ENCODE measurements at places on chromosomes 5 and 9.

DNA sequence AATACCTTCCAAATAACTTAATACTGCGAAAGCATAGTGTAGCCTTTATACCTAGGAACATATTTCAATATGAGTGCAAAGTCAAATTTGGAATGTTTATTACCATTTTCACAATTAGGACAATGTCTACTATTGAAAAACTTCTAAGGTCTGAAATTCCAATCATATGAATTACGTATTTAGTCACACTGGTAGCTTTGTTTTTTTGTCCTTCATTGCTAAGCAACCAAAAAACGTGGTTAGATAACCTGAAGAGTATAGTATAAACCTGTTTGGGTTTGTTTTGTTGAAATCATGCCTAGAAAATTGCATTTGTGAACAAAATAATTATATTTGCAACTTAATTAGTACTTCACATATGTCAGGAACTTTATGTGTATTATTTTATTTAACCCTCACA is 134.2 kb downstream of the FBXO4 start:
- peak; percentile 36 for DNase-seq

- peak; percentile 61 for DNase-seq
Measured at GRCh38 chr9:10251490-10251889, 361.3 kb downstream of the PTPRD start.

- no peak for DNase-seq
Measured at GRCh38 chr5:127886081-127886480, 182.9 kb downstream of the CCDC192 start.

GRCh38 chr9:19473605-19474004 is 64.8 kb downstream of the ACER2 start:
- no peak for DNase-seq

- no peak for DNase-seq
Measured at GRCh38 chr9:77507212-77507961, 140.7 kb downstream of the GNA14 start.

DNA sequence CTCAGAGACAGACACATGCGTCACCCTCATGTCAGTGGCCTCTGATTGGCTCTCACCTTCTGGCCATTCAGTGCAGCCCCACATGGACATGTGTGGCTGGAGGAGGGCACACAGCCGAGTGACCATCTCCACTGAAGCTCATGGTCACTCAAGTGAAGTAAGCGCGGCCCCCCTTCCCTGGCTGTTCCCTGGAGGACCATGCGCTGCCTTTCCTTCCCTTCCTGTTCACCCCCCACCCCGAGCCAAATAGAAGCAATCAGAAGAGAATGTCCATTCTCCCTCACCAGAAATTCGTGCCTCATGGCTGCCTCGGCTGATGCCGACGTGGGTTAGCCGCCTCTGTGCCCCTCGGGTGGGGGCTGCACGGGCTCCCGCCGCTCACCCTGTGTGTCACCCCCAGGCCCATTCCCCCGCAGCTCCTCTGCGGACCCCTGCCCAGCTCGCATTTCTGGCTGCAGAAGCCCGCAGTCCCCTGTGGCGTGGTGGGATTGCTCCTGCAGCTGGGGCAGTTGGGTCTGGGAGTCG is 12.5 kb upstream of the COL5A1 start:
- no peak for DNase-seq

DNA sequence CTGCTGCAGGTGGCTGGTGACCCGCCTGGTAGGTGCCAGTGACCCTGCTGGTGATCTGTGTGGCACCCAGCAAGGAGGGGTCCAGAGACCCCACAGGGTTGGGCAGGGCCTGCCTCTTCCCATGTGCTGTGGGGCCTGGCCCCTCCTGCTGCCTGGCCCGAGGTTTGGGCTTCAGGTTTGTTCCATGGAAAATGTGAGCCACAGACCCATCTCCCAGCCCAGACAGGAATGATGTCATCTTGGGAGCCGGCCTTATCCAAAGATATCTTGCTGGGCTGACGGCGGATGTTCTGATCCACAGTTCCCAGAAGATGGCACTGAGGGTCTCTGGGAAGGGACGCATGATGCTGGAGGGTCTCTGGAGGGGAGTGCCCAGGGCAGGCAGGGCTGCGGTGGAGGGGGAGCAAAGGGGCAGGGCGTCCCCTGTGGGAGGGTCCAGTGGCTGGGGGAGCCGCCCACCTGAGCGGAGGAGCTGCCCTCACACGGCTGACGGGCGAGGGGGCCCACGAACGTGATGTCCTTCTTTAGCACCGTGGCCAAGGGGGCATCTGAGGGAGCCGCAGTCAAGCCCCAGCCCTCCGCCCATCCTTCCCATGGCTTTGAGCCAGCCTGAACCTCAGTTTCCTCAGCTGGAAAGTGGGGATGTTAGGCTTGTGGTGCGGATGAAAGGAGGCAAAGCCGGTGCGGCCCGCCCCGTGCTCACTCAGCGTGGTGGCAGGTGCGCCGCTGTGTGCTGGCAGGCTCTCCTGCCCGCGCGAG is 68.1 kb downstream of the COL5A1 start:
- no peak for DNase-seq

DNA sequence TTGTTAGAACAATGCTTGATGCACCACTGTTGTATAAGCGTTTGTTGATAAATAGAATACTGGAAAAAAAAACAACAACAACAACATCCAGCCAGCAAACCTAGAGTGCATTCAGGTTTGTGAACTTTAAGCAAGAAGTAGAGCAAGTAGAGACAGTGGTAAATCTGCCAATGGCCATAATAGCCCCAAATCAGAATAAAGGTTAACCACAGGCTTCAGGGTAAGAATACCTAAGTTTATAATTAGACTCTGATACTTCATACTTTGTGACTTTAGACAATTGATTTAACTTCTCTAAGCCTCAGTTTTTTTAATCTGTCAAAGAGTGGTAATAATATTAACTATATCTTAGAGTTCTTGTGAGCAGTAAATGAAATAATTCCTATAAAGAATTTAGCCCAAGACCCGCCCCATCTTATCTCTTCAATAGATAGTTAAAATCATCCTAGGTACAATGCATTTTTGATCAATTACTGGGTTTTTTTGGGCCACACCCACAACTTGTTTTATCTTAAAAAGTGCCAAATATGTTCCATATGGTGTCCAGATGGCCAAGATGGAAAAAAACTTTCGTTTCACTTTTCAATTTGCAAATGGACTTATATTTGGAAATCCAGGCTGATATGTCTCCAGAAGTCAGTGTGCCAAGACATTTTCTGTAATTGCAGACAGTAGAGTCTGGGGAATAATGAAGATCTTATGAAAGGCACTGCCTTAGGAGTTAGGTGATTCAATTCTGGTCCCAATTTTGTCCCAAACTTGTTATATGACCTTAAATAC is 24.5 kb upstream of the DPYSL3 start:
- no peak for DNase-seq

DNA sequence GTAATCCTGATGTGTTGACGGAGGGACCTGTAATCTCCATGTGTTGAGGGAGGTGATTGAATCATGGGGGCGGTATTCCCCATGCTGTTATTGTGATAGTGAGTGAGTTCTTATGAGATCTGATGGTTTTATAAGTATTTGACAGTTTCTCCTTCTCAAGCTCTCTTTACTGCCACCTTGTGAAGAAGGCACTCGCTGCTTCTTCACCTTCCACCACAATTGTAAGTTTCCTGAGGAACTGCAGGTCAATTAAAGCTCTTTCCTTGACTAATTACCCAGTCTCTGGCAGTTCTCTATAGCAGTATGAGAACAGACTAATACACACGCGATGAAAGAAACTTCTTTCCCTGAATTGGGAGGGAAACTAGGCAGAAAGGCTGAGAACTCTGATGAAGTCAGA is 141.1 kb upstream of the RAD23B start:
- peak; percentile 26 for DNase-seq
